ENCODE measurements at places on chromosomes 2 and 18.
A peak's percentile ranks its signal among the peaks of the same experiment; 100 is the strongest.

DNA sequence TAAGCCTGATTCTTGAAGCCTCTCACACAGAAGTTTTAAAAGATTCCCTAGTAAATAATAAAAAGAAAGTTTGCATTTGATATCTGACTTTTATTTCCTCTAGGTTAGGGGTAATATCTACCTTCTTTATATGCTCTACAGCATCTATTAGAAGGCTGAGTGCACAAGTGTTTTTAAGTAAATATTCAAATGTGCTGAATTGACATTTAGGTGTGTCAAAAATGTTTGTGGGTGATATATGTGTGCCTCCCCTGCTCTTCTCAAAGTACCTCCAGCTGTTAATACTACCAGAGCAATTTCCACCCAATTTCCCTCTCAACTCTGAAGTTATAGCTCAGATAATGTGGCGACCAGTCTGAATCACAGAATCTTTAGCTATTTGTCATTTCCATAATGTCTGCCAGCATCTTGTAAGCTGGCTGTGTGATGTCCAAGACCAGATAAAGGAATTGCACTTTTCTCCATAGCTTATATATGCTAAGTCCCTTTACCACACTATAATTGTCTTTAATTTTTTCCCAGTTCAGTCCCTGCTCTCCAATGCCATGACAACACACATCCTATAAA lies 24.4 kb upstream of the ERMN start:
- no peak for DNase-seq

DNA sequence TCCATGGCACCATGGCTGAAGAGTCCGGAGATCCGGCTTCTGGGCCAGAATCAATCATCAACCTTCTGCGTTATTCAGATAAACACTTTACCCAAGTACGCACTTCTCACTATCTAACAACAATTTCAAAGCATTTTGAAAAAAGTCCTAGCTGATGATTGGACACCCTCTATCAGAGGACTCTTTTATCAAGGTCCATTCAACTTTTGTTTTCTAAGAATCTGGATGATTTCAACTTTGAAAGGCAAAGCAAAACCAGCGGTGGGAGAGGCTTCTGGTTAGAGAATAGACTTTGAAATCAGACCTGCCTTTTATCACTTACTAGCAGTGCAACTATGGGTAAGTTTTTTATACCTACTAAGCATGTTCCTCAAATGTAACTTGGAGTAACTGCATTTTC lies 293.6 kb upstream of the TNP1 start:
- DNase-seq, result no peak

- no peak for DNase-seq
Measured at GRCh38 chr2:223519471-223519870, 82.7 kb downstream of the SCG2 start.

DNA sequence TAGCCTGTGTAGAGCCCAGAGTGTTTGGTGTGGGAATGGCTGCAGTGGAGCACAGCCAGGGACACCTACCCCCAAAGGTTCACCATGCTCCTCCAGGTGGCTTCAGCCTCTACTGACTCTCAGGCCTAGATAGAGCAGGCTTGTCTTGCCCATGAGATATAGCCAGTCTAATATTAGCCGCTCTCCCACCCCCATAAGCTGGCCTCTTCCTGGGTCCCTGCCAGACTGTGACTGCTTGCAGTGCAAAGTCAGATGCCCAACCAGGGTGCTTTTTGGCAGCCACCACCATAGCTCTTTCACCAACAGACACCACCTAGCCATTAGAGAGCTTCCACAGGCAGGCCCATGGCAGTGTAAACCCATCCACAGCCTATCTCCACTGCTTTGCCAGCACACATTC lies 405.3 kb downstream of the MBD2 start:
- DNase-seq, result no peak

- DNase-seq, result no peak
Measured at GRCh38 chr2:129331638-129332037, 647.8 kb upstream of the RAB6C start.

- DNase-seq, result peak; percentile 38
Measured at GRCh38 chr2:202178346-202178958, 59.9 kb downstream of the SUMO1 start.

Measured in activated CD4-positive, alpha-beta T cell treated with anti-CD3 and anti-CD28 coated beads, Interleukin-2, amount 50 U/mL, for 1 hour (primary cell).